GM12891 (cell line): ENCODE measurements at places on chromosomes 3 and 15.

DNA sequence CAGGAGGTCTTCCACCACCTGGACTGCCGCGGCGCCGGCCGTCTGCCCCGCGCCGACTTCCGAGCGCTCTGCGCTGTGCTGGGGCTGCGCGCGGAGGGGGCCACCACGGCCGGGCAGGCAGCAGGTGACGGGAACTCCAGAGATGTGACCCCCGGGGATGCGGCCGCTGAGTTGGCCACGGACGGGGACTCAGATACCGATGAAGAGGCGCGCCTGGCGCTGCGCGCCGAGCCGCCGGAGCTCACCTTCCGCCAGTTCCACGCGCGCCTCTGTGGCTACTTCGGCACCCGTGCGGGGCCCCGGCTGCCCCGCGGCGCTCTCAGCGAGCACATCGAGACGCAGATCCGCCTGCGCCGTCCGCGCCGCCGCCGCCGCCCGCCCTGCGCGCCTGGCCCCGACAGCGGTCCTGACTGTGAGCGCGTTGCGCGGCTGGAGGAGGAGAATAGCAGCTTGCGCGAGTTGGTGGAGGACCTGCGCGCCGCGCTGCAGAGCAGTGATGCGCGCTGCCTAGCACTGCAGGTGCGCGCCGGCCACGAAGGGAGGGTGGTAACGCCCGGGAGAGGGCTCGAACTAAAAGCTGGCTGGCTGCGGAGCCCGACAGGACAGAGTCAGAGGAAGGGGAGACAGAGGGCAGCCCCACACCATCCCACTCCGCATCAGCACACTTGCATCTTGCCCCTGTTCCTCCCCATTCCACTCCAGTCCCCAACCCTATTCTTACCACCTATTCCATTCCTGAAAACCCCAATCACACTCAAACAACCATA is 885 bp downstream of the EFCC1 start:
- no peak for DNase-seq

DNA sequence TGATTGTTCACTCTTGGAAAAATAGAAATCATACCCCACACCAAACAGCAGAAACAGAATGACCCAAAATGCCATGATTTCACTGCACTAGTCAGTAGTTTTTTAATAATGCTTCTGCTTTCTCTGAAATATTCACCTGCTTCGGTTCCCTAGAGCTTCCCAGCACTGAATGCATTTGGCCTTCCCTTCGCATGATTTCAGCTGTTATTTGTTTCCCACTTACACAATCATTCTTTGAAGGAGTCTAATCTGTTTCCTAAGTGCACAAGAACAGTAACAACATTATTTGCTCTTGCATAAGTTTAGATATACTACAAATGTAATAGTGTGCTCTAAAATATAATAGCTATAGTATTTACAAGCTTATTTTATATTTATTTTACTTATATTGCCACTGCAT is 178.7 kb downstream of the STAC start:
- no peak for DNase-seq

DNA sequence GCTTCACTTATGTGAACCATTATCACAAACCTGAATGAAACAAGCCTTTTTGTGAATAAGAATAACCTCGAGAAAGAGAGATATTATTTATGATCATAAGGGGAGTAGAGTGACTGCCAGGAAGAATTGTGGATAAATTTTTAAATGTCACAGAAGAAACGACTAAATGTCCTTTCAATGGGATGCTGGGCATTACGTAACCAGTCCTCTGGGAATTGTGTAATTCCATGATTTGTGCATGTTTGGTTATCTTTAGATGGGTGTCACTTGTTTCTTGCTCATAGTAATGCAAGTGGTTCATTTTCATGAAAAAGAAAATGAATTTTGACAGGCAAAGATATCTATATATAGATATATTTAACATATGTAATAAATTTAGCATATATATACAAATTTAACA is 379.5 kb upstream of the AGTR1 start:
- no peak for DNase-seq

GRCh38 chr3:22928216-22929110 is 274.7 kb upstream of the UBE2E2 start:
- no peak for DNase-seq

DNA sequence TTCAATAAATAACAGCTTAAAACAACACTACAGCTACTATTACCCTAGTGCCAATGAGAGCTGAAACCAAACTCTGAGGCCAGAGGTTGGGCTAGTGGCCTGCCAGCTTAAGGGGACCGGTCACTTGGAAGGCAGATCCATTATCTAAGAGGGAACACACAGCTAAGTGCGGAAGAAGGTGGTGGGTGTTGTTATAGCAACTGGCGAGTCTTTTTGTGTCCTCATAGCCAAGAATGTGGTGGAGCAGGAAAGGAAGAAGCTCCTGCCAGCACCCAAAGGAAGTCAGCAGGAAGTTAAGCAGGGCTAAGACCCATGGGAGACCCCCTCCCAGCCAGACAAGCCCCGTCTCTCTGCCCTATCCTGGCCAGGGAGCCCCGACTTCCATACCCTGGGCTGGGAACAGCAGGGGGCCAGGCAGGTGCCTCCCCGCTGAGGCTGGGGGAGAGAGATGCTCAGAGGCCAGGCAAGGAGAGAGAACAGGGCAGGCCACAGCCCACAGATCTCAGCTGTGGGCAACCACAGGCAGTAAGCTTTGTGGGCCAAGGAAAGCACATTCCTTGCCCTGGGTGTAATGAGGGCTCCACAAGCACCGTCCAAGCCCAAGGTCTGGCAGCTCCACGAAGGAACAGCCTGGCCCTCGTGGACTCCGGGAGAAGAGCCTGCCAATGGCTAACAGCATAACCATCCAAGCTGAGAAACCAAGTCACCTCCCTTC is 34.0 kb upstream of the HRH1 start:
- DNase-seq = no peak

DNA sequence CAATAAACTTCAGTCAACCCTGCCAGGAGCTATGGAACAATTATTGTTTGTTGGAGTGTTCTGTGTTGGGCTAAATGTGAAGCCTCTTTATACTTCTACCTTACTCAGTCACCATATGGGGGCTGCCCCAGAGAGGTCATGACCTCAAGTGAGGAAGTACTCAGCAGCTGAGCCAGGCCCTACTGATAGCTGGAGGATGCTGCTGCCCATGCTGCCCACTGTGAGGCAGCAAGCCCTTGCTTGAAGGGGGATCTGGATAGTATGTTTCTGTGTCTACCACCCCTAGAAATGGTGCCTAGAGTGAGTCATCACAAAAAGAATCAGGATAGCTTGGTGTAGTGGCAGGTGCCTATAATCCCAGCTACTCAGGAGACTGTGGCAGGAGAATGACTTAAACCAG is 4.5 kb upstream of the RPL24 start:
- DNase-seq = no peak

DNA sequence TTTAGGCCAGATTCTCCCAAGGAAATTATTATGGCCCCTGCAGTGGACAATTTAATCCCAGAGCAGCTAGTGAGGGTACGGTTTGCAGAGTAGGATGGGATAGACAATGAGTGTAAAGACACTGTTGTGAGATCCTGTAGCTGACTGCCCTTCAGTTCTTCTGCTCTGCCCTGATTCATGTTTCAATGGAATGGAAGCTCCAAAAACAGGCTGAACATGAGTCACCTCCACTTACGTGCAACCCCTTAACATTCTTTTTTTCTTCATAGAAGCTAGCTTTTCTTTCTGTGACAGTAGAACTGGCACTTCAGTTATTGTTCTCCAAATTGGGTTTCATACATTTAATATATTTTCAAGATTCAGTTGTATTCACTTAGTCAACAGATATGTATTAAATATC is 32.1 kb downstream of the CLDN18 start:
- DNase-seq = no peak

DNA sequence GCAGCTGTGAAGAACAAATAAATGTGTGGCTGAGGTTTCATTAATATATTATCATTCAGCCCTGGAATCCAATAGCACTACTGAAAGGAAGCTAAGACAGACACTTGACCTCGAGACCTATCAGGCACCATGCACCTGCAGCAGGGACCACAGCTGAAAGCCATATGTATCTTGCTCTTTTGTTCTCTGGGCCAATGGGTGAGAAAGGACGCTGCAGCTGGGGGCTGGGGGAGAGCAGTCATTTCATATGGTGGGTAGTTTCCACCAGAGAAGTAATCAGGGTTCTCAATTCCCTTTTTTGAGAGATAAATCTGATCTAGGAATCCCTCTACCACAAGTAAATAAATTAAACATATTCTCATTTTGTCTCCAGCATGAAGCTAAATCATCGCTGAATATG is 225.6 kb upstream of the STRIT1 start:
- no peak for DNase-seq

GRCh38 chr3:39255503-39256325 is 24.1 kb downstream of the CX3CR1 start:
- DNase-seq = peak; percentile 35

DNA sequence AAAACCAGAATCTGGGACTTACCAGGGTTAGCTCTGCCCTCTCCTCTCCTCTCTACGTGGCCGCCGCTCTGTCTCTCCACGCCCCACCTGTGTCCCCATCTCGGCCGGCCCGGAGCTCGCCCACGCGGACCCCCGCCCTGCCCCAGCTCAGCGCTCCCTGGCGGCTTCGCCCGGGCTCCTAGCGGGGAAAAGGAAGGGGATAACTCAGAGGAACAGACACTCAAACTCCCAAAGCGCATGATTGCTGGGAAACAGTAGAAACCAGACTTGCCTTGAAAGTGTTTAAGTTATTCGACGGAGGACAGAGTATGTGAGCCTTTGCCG is 5.4 kb downstream of the ISL2 start:
- DNase-seq = no peak

GRCh38 chr3:13517253-13517977 is 31.5 kb upstream of the FBLN2 start:
- DNase-seq = no peak

DNA sequence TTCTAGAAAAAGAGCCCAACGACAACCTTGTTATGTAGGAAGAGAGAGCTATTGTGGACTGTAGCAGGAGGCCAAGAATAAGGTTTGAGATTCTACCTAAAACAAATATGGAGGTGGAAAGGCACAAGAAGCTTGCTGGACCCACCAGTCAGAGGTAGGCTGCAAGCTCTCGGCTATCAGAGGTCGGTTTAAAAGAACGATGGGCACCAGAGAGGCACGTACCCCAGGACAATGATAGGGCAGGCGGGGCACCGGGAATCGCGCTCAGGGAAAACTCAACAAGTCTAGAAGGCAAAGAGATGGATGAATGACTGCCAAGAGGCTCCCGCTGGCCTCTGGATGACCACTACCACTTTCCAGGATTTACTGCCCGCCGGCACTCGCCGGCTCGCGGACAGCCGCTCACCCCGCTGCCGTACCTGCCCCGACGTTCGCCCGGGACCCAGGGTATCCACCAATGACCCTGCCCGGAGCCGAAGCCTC is 1.1 kb downstream of the HDGFL3 start:
- peak; percentile 12 for DNase-seq

DNA sequence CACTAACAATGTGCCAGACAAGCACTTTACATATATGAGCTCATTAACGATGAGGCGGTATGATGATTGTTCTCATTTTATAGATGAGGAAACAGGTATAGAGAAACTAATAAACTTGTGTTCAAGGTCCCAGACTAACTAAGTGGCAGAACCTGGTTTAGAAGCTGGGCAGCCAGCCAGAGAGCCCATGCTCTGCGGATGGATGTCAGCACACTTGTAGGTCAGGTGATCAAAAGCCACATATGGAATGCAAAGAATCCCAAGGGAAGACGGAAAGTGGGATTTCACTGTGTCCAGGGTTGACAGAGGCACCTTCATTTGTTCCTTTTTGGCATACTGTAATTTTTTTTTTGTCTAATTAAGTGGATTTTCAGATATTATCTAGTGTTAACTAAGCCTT is 103.7 kb downstream of the EFL1 start:
- no peak for DNase-seq

- DNase-seq = no peak
Observed at GRCh38 chr3:146843476-146843875, 238.3 kb upstream of the PLSCR5 start.

DNA sequence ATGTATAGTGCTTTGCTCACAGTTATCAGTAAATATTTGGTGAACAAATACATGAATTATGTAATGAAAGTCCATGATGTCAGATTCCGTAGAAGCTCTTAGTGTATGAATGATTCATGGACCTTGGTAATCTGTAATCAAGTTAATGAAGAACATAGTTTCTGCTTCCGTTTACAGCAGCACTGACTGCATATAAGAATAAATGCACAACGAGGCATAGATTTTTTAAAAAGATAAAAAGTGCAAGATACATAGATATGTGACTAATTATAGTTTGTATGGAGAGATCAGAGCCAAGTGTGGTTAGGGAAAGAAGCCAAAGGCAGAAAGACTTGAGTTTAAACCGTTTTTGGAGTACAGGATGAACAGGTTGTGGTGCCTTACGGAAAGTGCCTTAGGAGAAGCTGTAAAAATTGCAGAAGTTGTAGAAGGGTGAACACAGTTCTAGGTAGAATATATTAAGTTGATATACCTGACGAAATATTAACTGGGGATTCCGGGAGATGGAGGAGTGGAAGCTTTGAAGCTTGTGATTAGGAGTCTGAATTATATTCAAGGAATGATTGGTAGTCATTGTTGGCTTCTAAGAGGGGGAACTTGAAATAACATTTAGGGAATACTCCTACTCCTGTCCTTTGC is 293.1 kb downstream of the NLGN1 start:
- no peak for DNase-seq

GRCh38 chr15:67195305-67195704 is 59.2 kb downstream of the AAGAB start:
- DNase-seq = no peak

GRCh38 chr15:56320861-56321260 is 44.4 kb upstream of the TEX9 start:
- no peak for DNase-seq

GRCh38 chr15:69380726-69381105 is 33.4 kb upstream of the KIF23 start:
- no peak for DNase-seq

DNA sequence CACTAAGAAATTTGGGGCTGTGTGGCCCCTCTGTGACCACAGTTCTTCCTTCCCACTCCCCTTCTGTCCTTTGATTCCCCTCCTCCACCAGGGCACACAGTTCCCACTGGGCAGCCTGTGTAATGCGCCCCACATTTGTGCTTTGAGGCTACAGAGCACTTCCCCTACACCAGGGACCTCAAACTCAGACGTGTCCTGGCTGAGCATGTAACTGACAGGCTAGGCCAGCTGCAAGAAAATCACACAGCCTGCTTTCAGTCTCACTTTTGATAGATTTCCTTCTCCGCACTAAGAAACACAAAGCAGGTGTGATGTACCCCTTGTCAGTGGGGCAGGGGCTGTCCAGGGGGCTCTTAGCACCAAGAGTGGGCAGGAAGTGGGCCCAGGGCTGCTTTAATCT is 29.6 kb downstream of the PRKCD start:
- DNase-seq = no peak

- DNase-seq = no peak
Observed at GRCh38 chr15:77643764-77644163, 11.1 kb upstream of the LINGO1 start.

GRCh38 chr3:196192524-196193051 is 18.6 kb downstream of the ZDHHC19 start:
- DNase-seq = no peak

DNA sequence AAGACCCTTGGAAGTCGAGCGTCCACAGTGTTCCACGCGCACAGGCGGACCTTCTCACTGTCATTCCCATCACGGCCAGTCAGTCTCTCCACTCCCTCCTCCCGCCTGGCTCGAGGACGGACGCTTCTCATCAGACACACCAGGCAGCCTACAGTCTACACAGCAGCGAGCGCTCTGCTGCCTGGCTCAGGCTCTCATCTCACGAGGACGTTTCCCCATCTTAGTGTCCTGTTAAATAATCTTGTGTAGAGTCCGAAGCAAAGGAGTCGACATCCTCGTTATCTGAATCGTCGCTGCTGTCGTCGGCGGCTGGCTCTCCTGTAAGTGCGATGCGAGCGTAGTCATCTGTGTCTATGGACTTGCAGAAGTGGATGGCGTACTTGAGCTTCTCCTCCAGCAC is 12.4 kb upstream of the OCA2 start:
- no peak for DNase-seq

- no peak for DNase-seq
Observed at GRCh38 chr3:170323331-170323730, 34.2 kb upstream of the SKIL start.
